ENCODE measurements at places on chromosomes 6 and 20. TPM values are rescaled to one million over a fixed set of nuclear protein-coding genes. Genes with fewer than 3 reads are reported as not detected.

DNA sequence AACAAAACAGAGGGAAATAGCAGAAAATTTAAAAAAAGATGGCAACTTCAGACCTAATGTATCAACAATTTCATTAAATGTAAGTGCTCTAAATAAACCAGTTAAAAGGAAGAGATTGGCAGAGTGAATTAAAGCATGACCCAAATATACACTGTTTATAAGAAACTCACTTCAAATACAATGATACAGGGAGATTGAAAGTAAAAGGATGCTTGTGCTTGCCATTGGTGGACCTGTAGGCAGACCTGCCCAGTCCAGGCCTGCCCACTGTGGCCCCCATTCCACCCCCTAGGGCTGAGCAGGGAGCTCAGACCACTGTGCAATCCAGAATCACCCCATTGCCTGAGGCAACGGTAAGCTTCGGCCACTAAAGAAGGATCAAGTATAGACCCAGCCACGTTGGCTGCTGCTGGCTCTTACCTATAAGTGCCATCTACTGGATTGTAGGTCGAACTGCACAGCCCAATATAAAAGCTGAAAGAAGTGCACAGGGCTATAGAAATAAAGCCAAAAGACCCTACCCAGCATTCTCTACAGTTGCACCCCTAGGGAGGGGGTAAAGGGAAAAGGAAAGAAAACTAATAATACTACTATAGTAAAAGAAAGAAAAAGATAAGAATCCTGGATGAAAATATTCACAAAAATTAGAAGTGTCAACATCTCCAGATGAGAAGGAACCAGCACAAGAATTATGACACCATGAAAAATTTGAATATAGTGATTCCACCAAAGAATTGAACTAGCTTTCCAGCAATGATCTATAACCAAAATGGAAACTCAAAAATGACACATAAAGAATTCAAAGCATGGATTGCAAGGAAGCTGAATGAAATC is 36.1 kb downstream of the PSMB1 start:
- peak; percentile 87 for DNase-seq

GRCh38 chr20:3228750-3229032 is 10.3 kb downstream of the SLC4A11 start:
- DNase-seq: no peak

DNA sequence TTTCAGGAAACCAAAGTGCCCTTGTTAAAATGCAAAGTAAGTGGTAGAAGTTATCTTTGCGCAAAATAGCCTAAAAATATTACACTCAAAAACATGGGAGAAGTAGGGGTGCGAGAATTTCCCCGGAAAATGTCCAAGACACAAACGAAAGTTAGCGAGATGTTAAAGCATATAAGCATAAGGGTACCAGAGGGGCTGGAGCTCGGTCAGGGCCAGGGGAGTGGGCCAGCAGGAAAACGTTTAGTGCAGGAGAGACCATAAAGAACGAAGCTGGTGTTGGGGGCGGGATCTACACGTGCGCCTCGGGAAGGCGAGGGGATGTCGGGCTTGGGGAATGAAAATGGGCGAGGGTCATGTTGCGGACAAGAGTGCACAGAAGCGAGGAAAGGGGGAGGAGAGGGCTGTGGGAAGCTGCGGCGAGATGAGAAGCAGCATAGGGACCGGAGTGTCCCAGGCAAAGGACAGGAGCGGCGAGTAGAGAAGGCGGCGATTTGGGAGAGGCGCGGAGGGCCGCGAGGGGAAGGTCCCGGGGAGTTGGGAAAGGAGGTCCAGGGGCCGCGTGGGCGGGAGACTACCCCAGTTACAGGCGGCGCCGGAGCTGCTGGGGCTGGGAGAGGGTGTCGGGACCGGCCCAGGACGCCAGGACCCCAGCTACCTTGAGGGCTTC is 600 bp downstream of the XPO5 start:
- peak; percentile 70 for DNase-seq

GRCh38 chr6:22173311-22173710 is 123.5 kb downstream of the PRL start:
- no peak for DNase-seq

Gene STMND1
- total RNA-seq: not detected

Gene SMOC2
- total RNA-seq: not detected

Gene ZDHHC14
- 4.5 TPM for total RNA-seq

Measured in GM23248 (cell line).